ENCODE measurements at places on chromosomes 11 and 22.

DNA sequence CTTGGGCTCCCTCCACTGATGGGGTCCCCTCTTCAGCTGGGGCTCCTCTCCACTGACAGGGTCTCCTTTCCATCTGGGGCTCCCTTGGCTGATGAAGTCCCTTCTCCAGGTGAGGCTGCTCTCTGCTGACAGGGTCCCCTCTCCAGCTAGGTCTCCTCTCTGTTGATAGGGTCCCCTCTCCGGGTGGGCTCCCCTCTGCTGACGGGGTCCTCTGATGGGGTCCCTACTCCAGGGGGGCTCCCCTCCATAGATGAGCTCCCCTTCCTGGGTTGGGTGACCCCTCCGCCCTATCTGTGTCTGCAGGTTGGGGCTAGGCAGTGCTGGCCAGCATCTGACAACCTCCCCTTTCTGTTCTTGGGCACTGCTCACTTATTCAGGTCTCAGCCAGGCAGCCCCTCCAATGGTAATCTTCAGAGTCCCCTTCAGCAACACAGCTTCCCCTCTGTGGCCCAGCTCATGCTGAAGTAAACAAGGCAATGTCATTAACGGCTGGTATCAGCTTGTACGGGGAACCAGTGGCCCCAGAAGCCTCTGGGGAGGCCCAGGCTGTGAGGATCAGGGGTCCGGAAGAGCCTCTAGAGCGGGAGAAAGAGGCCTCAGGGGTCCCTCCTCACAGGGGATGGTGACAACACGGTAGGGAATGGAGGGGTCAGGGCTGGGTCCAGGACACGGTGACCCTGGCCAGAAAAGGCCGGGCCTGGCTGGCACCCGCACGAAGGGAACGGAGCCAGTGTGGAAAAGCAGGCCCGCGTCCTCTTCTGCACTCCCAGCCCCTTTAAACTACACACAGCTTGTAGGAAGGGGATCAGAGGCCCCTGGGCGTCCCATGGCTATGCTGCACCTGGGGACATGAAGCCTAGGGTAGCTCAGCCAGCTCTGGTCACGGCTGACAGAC, 9.6 kb upstream of the CD81 start:
- DNase-seq: no peak

GRCh38 chr11:19832086-19832750, 119.6 kb downstream of the NAV2 start:
- DNase-seq: no peak

DNA sequence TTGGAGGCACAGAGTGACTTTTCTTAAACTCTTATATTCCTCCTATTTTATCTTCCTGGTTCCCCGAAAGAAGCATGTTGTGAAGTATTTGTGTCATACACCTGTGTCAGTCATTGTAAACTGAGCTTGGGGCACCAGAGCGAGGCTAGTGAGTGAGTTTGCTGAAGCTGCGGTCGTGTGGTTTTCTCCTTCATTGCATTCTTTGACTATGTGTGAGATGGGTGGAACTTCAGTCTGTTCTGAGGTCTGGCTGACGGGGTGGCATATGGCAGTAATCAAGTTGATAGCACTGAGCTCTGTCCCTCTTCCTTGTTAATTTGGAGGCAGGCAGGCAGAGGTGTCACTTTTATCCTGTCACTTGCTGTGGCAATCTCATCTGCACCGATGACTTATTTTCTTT, 4.2 kb downstream of the VPS26B start:
- DNase-seq: no peak

DNA sequence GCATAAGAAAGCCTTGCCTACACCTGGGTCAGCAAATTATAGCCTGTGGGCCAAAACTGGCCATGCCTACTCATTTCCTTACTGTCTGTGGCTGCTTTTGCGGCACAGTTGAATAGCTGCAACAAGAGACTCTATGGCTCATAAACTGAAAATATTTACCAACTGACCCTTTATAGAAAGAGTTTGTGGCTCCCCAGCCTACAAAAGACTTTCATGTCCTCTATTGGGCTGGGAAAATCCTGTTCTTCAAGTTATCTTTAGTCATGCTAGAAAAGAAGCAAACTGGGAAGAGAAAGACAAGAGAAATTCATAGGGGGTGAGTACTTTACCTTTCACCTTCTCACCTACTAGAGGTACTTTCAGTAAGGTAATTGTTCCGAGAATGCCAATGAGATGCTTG, 175.1 kb downstream of the SWAP70 start:
- no peak for DNase-seq

DNA sequence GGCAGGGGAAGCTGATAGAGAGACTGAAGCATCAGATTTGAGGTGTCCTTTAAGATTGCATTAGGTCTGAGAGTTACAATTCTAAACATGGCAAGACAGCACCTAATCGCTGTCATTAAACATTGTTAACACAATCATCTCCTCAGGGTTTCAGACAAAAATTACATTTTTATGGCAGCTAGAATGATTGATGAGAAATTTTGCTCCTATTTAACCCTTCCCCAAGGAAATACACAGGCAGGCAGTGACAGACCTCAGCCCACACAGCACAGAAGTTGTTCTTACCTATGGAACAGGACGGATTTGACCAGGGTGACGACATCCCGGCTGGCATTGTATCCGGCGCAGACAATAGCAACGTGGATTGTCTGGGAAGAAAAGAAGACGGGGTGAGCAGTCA, 294.3 kb downstream of the LARGE1 start:
- DNase-seq: no peak
